Stimulated activated CD4-positive, alpha-beta T cell treated with anti-CD3 and anti-CD28 coated beads, Interleukin-15, amount 100 ng/mL, for 24 hours (primary cell): ENCODE measurements at places on chromosomes 2 and 18.

GRCh38 chr18:51100385-51101120, 70.5 kb downstream of the SMAD4 start:
- no peak for DNase-seq

DNA sequence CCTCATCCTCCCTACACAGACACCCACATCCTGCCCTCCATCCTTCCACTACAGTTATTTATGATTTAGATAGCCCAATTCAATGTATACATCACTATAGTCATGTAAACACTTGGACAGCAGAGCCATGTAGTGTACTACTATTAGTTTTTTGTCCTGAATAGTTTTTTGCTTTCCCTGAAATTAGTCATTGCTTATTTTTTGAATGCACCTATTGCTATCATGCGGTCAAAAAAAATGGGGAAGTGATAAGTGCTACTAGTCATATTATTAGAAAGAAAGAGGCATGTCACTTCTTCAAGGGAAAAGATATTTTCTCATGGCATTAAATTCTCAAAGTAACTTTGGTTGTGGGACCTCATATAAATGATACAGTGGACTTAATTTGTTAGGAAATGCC, 6.8 kb upstream of the GREB1 start:
- DNase-seq, result no peak

DNA sequence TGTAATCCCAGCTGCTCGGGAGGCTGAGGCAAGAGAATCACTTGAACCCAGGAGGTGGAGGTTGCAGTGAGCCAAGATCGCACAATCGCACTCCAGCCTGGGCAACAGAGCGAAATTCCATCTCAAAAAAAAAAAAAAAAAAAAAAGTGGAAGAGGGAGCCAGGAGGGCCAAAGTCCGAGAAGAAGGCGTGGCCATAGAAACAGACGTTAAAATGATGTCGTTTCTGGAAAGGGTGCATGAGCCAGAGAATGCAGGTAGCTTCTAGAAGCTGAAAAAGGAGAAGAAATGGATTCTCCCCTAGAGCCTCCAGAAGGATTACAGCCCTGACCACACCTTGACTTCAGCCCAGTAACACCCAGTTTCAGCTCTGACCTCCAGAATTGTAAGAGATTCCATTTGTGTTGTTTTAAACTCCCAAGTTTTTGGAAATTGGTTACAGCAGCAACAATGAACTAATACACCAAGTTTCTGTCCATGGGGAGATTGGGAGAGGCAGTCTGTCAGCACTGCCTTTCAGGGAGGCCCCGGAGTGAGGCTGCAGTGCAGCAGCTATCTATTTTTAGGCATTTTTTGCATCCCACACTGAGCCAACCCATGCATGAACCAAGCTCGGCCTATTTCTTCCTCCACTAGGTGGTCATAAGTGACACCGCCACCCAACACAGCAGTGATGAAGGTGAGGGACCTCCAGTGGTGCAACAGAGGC, 14.2 kb upstream of the TRAF3IP1 start:
- no peak for DNase-seq

DNA sequence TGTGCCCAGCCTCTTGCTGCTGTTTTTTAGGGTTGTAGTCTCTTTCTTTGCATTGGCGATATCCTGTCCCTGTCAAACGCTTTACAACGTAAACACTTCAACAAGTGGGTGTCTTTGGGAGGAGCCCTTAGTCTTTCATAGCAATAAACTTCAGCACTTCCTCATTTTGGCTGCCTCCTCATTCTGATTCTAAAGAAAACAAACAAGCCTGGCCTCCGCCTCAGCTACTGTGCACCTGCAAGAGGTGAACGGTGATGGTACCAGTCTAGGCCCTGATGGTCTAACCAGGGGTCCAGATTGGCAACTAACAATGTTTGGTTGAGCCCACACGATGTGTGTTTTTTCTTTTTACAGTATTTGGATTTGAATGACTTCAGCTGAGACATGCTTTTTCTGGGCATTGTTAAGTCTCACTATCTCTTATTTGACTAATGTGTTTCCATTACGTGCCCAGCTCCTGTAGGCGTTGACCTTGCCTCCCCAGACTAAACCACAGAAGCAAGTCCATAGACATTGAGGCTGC, 53.2 kb upstream of the CUL3 start:
- peak; percentile 59 for DNase-seq

DNA sequence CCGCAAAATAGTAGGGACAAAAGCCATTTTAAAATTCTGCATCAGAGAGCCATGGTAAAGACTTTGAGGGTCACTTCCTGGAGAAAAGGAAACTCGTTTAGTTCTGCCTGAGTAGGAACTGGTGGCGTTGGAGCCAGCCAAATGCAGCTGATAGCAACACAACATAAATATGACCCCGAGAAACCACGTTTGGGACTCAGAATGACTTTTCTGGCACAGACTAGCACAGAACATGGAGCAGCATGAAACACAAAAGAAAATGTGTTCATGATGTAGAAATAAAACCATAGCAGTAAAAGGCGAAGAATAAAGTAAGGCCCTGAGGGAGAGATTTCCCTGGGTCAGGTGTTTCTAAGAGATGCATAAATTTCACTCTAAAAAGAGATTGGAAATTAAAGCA, 149.2 kb upstream of the KLHL29 start:
- DNase-seq, result no peak

DNA sequence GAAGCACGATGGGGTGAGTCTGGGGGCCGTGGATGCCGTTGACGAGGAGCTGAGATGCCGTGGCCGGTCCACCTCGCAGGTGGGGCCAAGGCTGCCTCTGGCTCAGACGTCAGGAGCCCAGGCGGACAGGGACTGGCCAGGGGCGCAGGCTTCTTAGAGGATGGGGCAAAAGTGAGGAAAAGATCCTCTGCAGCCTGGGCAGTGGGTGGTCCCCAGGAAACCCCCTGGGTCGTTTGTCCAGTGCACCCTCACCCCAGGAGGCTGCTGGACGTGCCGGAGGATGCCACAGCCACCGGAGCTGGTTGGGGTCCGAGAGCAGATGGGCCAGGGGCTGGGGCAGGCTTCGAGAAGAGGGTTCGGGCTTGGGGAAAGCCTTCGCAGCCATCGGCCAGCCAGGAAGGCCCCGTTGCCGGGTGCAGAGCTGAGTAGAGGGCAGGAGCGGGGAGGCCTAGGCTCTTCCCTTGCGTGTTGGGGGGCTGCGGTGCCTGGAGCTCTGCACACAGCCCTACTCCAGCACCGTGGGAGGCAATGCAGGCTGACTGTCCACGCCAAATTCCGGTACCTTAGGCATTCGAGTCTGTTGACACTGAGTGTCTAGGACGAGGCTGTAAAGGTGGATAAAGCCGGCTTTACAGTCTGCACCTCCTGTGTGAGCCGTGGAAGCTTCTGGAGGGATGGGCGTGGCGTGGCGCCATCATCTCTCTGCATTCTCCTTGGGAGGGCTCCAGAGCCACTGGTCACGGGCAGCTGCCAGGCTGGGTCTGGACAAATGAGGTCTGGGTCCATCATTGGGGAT, 18.8 kb downstream of the GPC1 start:
- no peak for DNase-seq

DNA sequence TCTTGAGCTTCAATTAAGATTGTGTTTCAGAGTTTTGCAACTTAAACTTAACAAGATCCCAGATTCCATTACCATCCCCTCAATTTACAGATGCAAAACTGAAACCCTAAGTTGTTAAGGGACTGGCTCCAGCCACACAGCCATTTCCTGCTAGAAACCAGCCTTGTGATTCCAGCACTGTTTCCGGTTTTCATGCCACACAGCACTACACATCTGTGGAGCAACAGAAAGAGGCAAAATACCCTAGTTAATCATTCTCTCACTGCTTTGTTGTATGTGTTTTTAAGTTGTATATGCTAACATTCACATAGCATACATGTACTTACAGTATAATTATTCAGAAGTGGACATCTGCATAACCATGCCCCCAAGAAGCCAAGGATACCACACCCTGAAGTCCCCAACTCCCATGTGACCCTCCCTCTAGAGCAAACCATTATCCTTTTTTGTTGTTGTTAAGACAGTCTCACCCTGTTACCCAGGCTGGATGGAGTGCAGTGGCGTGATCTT, 87.4 kb downstream of the MYO5B start:
- no peak for DNase-seq

GRCh38 chr2:143262389-143262788, 133.2 kb downstream of the ARHGAP15 start:
- DNase-seq, result no peak

DNA sequence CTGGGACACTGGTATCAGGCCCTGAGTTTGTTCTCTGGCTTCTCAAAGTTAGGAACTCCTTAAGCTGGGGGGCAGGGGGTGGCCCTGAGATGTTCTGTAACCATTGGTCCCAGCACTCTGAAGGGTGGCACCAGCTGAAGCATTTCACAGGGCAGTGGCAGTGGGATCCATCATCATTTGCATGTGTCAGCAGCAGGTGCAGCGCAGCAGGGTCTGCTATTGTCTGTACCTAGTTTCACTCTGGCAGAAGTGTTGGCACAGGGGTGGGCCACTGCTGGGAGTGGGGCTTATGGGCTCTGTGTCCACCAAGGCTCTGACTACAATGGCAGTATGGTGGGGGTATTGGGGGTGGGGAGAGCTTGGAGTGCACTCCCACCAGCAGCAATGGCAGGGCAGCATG, 460.4 kb upstream of the ZNF804A start:
- DNase-seq, result no peak

DNA sequence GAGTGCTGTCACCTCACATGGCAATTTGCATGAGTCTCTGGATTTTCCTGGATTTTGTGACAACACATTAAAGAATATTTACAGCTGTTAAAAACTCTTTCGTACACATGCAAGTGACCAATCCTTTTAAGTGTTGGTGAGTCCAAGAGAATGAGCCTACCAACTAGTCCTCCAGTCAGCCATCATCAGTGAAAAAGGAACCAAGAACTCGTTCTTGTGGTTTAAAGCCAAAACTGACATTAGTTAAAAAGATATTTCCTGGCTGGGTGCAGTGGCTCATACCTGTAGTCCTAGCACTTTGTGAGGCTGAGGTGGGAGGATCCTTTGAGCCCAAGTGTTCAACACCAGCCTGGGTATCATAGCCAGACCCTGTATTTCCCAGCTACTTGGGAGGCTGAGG, 215.4 kb upstream of the ITGA4 start:
- DNase-seq, result peak; percentile 20

DNA sequence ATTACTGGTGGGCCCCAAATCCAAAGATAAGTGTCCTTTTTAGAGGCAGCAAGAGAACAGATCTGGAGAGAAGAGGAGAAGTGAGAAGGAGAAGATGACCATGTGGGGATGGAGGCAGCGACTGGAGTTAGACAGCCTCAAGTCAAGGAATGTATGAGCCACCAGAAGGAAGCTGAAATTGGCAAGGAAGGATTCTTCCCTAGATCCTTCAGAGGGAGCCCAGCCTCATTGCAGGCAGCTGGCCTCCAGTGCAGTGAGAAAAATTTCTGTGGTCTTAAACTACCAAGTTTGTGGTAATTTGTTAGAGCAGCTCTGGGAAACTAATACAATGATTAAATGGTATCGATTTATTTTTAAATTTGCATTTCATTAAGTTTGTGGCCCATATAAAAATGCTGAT, 167.9 kb downstream of the NCKAP5 start:
- no peak for DNase-seq

DNA sequence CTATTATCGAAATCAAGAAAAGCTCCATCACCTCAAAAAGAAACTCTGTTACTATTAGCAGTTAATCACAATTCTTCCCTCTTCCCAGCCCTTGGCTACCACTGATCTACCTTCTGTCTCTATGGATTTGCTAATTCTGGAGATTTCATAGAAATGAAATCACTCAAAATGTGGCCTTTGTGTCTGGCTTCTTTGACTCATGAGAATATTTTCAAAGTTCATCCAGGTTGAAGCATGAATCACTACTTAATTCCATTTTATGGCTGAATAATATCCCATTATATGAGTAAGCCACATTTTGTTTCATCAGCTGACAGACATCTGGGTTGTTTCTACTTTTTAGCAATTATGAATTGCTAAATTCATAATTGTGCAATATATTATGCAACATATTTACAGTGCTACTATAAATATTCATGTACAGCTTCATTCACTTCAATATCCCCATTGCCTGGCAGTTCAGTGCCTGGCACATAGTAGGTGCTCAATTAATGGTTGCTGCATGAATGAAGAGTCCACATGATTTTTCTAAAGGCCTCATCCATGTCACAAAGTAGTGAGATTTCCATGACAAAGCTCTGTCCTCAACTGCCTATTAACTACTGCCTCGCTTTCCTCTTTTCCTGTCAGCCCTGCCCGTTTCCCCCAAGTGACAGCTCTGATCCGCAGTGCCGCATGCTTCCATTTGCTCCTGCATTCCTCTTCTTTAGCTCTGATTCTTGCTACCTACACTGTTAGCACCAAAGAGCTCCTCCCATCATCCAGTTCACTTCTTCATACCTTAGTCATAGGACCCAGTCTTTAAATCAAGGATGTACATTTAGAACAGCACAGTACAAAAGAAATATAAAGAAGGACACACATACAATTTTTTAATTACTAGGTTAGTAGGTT, 32.8 kb downstream of the CCDC93 start:
- no peak for DNase-seq

DNA sequence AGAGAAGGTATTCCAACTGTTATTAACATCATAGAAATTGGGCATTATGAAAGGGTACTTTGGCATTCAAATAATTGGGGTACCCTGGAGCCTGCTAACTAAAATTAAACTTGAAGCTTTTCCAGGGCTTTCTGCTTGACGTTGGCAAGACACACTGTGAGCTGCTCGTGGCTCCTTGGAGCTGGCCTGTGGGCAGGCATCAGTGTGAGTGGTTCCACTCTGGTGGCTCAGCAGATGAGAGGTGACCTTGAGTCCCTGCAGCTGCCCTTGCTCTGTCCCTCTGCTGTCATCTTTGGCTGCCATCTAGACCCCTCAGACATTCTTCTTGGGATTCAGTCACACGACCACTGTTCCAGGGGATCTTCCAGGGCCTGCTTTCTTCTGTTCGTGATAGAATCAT, 6.7 kb downstream of the CNNM3 start:
- DNase-seq, result no peak

DNA sequence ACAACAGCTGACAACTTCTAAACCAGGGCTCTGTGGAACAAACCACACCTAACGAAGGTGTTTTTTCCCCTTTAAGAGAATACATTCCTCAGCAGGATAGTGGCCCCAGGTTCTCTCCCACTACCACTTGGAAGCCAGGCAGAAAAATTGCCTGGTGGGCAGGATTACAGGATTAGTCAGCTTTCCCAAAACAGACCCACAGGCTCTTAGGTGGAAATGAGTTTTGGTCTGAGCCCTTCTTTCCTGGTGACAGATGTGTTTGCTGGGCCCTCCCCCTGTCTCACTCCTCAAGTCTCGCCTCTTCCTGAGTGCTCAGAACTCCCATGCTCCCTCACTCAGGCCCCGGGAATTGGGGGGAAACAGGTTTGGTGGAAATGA, 139.4 kb upstream of the HAAO start:
- DNase-seq, result no peak

DNA sequence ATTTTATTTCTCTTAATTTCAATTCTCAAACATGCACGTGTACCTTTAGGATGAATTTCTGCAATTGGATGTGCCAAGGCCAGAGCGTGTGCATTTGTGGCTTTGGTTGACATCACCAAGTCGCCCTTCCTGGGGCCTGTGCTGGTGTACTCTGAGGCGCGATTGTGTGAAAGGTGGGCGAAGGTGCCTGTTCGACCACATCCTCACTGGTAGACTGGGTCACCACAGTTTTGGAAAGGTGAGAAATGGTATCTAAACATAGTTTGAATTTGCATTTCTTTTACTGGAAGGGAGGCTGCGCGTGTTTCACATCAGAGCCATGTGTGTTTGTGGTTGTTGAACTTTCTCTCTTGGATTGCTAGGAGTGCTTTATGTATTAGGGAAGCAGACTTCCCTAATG, 89.8 kb downstream of the LDLRAD4 start:
- peak; percentile 24 for DNase-seq

- peak; percentile 71 for DNase-seq
Measured at GRCh38 chr2:162153608-162154224, 1.7 kb upstream of the GCG start.

- no peak for DNase-seq
Measured at GRCh38 chr2:216574046-216574445, 59.2 kb upstream of the IGFBP2 start.
